Naive thymus-derived CD4-positive, alpha-beta T cell (primary cell): ENCODE measurements at places on chromosomes 5 and 9. TPM values are rescaled to one million over a fixed set of nuclear protein-coding genes. Genes with fewer than 3 reads are reported as not detected.

DNA sequence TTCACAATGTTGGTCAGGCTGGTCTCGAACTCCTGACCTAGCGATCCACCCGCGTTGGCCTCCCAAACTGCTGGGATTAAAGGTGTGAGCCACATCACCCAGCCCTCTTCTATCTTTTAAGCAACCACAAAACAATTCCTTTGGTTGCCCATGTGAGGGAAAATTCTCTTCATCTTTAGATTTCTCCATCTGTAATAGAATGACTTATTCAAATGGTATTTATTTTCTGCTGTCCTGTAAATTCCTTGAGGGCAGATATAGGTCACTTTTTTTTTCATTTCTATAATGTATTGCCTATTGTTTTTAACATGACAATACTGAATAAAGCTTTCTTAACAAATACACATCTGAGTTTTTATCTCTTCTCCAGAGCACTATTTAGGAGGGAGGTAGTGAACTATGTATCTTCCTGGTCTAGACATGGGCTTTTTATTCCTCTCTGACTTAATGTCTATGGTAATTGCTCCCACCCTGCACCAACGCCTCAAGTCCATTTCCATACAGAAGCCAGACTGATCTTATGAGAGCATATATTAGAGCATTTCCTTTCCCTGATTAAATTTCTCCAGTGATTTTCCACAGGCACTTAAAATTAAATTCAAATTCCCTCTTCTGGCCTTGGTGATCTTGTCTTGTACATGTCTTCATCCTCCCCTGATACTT, 595.6 kb downstream of the CAAP1 start:
- no peaks in the 10 kb centered on the region for H3K4me1 ChIP-seq
- no peak for DNase-seq

DNA sequence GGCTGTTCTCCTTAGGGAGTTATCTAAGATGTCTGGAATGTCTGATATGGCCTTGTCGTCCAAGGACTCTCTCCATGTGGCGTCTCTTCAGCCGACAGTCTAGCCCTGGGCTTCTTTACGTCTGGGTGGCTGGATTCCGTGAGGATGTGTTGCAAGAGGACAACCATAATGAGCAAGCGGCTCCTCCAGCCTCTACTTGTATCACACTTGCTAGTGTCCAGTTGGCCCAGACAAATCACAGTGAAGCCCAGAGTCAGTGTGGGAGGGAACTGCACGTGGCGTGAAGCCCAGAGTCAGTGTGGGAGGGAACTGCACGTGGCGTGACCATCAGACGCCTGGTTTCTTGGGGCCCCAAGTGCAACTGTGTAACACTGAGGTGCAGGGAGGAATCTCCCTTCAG, 61.1 kb downstream of the COL23A1 start:
- no peak overlapping the region for H3K27ac ChIP-seq
- H3K4me1 ChIP-seq: no peaks in the 10 kb centered on the region
- DNase-seq: no peak
- H3K36me3 ChIP-seq: no peaks in the 10 kb centered on the region

The MAMDC2 gene
- total RNA-seq: not detected

The TERT gene
- total RNA-seq: 2.3 TPM

The FIBCD1 gene
- not detected in 2 replicates for total RNA-seq

GRCh38 chr9:15696979-15697378, 144.1 kb downstream of the CCDC171 start:
- no peaks in the 10 kb centered on the region for H3K36me3 ChIP-seq
- no peak for DNase-seq
- H3K4me3 ChIP-seq: no peak overlapping the region
- no peaks in the 10 kb centered on the region for H3K27me3 ChIP-seq

The FBP2 gene
- total RNA-seq: not detected

The HEMGN gene
- total RNA-seq: 0.99 and 1.3 TPM in 2 replicates

The RUSC2 gene
- 5.4 TPM for total RNA-seq

DNA sequence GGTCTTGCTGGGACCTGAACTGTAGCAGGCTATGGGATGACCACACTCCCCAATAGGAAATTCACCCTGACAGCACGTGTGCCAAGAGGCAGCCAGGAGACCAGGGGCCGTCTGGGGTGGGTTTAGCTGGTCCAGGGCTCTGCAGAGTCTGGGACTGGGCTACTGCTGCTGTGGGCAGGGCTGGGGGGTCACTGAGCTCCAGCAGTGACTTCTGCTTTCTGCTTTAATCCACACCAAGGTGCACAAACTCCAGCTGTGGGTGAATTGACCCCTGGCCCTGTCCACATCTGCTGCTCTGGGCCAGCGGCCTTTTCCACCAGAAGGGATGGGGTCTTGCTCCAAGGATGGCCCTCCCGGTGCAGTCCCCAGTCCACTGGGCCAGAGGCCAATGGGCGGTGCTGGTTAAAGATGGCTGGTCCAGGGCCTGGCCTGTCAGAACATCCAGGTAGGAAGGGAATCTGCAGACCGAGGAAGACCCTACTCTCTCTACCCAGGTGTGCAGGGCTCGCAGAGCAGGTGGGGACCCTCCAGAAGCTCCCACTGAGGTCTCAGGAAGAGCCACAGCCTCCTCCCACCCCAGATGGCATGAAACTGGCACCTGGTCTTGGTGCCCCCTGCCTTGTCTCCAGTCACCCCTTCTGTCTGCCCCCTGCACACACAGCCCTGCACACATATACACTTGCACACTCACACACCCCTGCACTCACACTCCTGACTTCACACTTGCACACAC, 28.0 kb downstream of the GLT6D1 start:
- no peaks in the 10 kb centered on the region for H3K27me3 ChIP-seq
- no peaks in the 10 kb centered on the region for H3K36me3 ChIP-seq
- no peak for DNase-seq
- no peak overlapping the region for H3K27ac ChIP-seq
- no peak overlapping the region for H3K4me3 ChIP-seq
- no peaks in the 10 kb centered on the region for H3K4me1 ChIP-seq

The FGD3 gene
- total RNA-seq: 193 TPM

The CAPSL gene
- total RNA-seq: not detected in 2 replicates

DNA sequence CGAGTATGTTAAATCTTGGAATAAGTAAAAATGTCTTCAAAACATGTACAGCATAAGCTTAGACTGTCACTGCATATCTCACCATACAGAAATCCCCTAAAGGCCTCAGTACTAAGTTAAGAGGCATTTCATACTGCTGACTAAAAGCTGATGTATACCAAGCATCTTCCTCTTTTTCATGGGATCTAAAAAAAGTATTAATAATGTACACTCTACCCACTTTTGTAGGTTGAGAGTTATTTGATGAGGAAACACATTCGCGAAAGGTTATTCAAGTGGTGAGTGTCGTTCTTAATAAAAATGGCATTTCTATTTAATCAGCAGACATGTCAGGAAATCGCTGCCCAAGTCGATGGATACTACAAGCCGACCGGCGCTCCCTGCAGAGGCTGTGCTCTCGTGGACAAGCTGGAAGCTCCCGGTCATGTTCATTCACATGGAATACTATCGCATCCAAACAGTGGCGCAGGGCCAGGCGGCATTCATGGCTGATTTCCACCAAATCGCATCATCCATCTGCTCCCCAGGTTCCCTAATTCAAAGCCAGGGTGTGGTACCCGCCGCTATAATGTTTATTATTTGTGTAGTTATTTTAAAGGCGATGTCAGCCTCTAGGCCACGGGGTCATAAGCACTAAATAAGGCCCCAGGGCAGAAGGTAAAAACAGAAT, 724 bp downstream of the SGTB start:
- peaks cover 38% of the 10 kb centered on the region for H3K4me1 ChIP-seq
- peak overlapping the region; percentile 97 for H3K27ac ChIP-seq
- no peaks in the 10 kb centered on the region for H3K27me3 ChIP-seq
- peak; percentile 7 for DNase-seq
- H3K36me3 ChIP-seq: peaks cover 20% of the 10 kb centered on the region

GRCh38 chr5:135891268-135891667, 4.4 kb downstream of the IL9 start:
- no peaks in the 10 kb centered on the region for H3K36me3 ChIP-seq
- H3K4me1 ChIP-seq: no peaks in the 10 kb centered on the region
- H3K27me3 ChIP-seq: no peaks in the 10 kb centered on the region

DNA sequence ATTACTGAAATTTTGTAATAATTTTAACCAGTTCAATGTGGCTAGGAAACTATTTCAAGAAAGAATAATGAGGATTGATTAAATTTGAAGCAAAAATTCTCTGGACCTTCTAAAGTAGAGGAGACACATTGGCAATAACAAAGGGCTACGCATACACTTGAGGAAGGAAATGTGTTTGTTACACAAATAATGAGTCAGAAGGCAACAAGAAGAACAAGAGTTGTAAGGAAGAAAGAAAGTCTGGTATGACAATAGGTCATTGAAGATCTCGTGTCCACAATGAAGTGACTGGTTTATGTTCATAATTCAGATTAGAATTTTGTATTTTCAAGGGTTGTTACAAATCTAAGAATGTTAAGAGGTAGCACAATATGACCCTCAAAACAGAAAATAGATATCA, 25.8 kb downstream of the ST8SIA4 start:
- no peak overlapping the region for H3K4me3 ChIP-seq
- H3K27me3 ChIP-seq: no peaks in the 10 kb centered on the region
- H3K36me3 ChIP-seq: no peaks in the 10 kb centered on the region
- no peak for DNase-seq
- H3K4me1 ChIP-seq: no peaks in the 10 kb centered on the region
